ENCODE measurements at places on chromosomes 16 and 17.
A peak's percentile ranks its signal among the peaks of the same experiment; 100 is the strongest.

DNA sequence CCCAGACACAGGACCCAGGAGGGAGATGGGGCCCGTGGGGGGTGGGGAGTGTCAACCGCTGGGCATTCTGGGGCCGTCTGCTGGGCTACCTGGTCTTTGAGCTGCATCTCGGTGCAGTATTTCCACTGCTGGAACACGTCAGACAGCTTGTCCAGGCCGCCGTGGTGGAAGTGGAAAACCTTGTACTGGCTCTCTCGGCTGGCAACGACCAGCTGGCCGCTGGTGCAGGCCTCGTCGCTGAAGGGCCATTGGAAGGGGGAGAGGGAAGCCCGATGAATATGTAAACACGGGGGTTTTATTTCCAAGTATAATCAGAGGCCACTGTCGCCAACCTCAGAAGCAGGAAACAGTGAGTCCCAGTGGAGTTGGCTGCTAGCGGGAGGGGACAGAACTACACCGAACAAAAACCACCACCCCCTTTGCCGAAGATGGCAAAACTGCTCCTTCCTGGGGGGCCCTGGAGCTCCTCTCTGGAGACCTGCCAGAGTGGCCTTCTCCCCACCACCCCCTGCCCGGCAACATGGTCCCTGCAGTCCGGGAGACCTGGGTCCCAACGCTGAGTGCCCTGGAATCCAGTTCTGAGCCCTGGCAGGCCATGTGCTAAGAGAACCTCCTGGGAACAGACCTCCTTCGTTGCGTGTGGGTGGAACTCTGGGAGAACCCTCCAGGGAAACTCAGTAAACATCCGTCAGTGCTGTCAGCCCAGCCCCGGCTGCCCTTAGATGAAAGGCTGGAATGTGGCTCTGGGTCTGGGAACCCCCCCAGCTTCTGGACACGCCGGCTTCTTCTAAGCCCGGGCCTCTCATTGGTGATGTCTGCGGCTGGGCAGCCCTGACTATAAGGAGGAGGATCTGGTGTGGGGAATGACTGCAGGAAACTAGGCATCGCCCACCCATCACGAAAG is 84.1 kb downstream of the TBC1D16 start:
- DNase-seq, result no peak

- DNase-seq, result no peak
Observed at GRCh38 chr16:80723091-80723490, 81.3 kb downstream of the CDYL2 start.

DNA sequence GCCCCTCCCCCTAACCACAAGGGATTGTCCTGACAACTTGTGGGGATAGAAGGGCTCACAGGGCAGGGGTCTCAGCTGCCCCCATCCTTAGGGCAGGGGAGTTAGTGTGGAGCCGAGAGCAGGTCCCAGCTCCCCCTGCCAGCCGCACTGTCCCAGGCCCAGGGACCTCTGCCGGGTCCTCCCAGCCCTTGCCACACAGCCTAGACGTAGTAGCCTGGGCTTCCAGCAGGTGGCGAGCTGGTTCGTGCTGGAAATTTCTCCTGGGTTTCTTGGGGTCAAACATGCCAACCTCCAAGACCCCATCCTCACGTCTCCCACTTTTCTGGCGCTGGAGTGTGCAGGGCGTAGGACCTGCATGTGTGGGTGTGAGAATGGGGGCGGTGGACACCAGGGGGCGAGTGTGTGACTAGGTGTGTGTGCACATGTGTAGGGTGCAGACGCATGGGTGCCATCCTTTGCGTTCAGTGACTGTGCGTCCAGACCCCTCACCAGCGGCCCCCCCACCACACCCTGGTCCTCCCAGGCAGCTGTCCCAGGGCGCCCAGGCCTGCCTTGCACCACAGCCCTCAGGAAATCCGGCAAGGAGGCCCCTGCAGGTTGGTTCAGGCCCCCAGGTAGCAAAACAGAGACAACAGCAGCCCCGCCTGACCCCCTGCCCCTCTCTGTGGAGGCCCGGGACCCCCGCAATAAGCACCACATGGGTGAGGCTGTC is 29.5 kb downstream of the SBK1 start:
- DNase-seq, result no peak

DNA sequence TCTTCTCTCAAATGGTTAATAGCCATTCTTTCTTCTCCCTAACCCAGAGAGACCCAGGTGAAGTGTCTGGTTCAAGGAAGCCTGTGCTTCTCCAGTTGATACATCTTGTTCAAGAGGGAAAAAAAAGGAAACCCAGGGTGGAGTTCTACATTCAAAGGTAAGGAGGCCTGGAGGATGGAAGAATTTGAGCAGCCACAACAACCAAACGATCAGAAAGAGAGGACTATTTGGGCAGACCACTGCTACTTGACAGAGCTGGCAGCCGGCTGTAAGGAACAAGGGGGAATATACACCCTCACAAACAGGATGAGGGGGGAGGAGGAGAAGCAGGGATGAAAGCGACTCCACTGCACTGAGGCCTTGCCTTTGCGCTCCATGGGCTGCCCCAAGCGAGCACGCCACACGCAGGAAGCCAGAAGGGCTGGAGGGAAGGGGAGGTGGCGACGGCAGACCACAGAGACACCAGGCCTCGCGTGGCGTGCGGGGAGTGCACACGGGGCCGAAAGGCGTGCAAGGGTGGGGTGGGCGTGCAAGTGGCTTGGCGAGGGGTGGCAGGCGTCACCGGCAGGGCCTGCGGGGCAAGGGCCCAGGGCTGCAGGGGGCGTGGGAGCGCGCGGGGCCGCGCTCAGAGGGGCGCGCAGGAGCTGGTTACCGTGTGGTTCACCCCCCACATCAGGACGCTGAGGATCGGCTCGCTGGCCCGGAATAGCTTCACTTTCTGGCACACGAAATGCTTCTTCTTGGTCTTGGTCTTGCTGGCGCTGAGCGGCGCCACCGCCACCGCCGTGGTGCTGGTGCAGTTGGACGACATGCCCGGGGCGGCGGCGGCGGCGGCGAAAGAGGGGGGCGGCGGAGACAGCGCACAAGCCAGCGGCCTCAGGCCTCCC is 499 bp downstream of the PIP4K2B start:
- DNase-seq, result peak; percentile 63

DNA sequence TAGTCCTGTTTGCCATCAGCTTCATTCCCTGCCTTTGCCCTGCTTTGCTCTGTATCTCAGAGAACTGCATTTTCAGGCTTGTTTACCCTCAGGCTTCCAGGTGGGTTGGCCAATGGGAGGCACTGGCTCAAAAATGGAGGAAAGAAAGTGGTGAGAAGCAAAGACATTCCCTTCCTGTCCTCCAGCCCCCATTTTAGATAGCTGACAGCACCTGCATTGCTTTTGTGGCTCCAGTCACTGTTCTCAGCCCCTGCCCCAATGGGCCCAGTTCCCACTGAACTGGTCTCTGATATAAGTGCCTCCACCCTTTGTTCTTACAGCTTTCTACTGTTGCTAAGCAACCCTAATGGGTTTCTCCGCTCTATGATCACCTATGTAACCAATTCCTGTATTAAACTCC is 19.4 kb upstream of the SDK2 start:
- DNase-seq, result no peak

DNA sequence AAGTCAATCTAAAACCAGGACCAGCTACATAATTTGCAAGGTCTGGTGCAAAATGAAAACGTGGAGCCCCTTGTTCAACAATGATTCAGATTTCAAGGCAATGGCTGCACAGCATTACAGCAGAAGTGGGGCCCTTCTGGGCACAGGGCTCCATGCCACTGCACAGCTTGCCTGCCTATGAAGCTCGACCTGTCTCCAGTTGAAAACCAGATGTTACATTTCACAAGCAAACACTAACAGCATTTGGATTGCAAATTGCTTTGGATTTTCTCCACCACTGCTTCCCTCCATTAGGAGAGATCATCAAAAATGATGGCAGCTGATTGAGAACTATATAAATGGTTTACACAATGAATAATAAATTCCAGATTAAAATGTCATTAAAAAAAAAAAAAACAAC is 551.4 kb upstream of the ZFHX3 start:
- DNase-seq, result no peak

GRCh38 chr17:82956726-82957468 is 117.1 kb upstream of the ZNF750 start:
- no peak for DNase-seq

GRCh38 chr16:52515068-52515671 is 31.8 kb downstream of the TOX3 start:
- DNase-seq, result no peak

GRCh38 chr16:53734908-53735307 is 31.0 kb downstream of the FTO start:
- DNase-seq, result no peak

- DNase-seq, result no peak
Observed at GRCh38 chr16:53064081-53064578, 9.3 kb downstream of the CHD9 start.

GRCh38 chr17:8160741-8161221 is 2.0 kb downstream of the VAMP2 start:
- DNase-seq, result no peak

DNA sequence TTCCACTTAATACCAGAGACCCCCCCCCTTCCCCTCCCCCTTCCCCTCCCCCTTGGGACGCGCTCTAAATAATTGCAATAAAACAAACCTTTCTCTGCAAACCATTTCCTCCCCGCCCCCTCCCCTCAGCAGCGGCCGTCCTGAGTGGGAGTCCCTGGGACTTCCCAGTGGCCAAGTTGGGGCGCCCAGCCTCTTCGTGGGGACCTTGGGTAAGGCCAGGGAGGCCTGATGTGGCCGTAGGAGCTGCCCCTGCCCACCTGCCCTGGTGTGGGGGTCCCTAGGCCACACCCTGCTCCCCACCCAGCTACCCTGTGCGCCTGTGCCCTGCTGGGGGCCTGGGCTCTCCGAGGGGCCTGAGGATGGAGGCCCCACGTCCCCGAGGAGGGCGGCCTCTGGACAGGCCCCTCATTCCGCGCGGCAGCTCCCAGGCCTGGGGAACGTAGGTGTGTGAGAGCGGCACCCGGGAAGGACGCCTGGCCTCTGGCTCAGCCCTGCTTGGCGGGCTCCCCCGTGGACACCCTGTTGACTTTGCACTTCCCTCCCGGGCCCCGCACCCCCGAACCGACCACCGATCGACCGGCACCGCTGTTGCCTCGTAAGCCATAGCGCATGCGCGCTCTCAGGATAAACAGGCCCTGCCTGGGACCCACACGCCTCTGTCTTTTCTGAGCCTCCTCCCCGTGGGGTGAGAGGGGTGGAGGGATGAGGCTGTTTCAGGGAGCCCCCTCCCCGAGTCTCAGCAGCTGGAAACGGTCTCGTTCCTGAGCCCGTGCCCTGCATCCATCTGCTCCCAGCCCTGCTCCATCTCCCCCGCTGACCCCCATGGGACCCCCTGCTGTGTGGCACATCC is 9.0 kb downstream of the NTHL1 start:
- DNase-seq, result no peak
